ENCODE measurements at places on chromosomes 4 and X.

- no peak overlapping the region for H3K27ac ChIP-seq
- H3K4me3 ChIP-seq, result no peak overlapping the region
- H3K27me3 ChIP-seq, result no peaks in the 10 kb centered on the region
- no peaks in the 10 kb centered on the region for H3K4me1 ChIP-seq
- DNase-seq, result no peak
These were observed 44.9 kb downstream of the SPANXN1 start for GRCh38 chrX:145292218-145292617.

GRCh38 chr4:175983636-175984035 is 82.0 kb upstream of the WDR17 start:
- no peaks in the 10 kb centered on the region for H3K4me1 ChIP-seq
- H3K36me3 ChIP-seq, result no peaks in the 10 kb centered on the region
- no peak for DNase-seq
- H3K27ac ChIP-seq, result no peak overlapping the region
- H3K27me3 ChIP-seq, result no peaks in the 10 kb centered on the region

GRCh38 chrX:149939905-149940673 is 1.8 kb upstream of the EOLA2 start:
- H3K4me3 ChIP-seq, result peak overlapping the region; percentile 90
- no peaks in the 10 kb centered on the region for H3K4me1 ChIP-seq
- peaks cover 15% of the 10 kb centered on the region for H3K36me3 ChIP-seq
- H3K27ac ChIP-seq, result peak overlapping the region; percentile 84
- no peaks in the 10 kb centered on the region for H3K27me3 ChIP-seq

- H3K36me3 ChIP-seq, result no peaks in the 10 kb centered on the region
- H3K27me3 ChIP-seq, result peaks cover under 1% of the 10 kb centered on the region
- H3K4me3 ChIP-seq, result no peak overlapping the region
These were observed 23.5 kb downstream of the TIGD2 start for GRCh38 chr4:89134775-89135319.

DNA sequence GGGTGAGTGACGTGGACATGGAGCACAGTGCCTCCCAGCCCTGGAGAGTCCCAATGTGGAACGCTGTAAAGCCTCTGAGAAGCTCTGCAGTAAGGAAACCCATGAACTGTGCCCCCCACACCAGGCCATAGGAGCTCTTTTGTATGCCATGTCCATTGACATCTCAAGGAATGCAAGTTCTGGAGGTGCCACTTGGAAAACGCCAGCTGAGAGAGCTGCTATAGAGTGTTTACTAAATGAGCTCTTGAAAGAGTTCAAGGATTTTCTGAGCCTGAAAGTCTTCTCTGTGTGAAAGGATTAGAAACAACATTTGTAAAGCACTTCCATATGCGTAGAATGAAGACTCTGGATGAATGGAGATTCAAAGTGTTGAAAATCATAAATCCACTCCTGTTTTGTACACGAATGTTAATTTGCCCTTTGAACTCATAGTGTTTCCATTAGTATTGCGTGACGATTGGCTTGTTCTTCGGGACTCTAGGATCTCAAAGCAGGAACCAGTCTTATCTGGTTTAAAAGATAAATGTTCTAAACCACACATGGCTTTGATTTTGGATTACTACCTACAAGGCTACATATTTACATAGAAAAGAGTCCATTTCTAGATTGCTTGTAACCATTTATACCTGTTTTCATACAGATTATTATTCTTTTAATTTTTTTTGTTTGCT is 41.8 kb upstream of the STOX2 start:
- no peak overlapping the region for H3K4me3 ChIP-seq
- DNase-seq, result no peak
- peaks cover 60% of the 10 kb centered on the region for H3K27me3 ChIP-seq
- H3K36me3 ChIP-seq, result no peaks in the 10 kb centered on the region
